ENCODE measurements at places on chromosomes 6 and 20.

DNA sequence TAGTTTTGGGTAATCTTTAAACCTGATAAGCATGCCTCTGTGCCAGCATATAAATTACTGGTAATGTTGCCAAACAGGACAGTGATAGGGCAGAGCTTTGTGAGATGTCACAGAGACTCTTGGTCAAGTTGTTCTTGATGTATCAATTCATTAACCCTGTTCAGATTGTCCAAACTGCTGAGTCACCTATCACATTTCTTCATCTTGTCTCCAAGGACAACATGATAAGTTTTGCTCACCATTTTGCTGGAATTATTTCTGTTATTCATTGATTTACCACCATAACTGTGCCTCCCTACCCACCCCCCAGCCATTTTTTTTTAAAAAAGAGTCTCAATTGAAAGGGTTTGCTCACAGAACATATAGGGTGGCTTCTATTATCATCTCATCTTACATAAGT lies 19.5 kb upstream of the GMNN start:
- no peak for DNase-seq

DNA sequence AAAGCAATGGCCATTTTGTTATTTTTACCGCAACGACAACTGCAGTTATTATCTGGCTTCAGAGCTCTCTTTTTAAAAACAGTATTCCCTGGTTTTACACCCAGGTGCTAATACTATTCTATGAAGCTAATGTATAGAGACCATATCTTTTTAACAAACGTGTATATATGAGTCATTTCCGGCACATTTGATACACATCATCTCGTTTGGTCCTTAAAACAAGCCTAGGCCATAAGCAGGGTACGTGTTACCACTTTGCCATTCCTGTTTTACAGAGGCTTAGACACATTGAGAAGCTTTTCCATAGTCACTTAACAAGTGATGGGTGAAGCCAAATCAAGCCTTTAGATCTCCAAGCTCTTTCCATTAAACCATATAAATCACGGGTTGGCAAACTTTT lies 5.5 kb downstream of the TRAF3IP2 start:
- DNase-seq: no peak

DNA sequence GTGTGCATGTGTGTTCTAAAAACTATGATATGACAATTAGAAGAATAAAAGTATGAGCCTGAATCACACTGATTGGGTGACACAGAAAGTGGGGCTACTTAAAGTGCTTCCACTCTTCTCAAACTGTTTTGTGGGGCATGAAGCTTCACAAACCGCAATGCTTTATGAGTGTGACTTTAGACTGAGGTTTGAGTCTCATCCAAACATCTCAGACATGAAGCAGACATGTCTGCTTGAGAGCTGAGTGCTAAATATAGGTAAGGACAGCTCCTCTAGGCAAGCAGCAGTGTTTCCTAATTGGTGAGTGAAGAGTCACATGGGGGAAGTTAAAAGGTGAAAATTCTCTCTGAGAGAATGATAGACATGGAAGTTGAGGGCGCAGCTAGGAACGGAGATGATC lies 726.9 kb upstream of the CITED2 start:
- DNase-seq: no peak

DNA sequence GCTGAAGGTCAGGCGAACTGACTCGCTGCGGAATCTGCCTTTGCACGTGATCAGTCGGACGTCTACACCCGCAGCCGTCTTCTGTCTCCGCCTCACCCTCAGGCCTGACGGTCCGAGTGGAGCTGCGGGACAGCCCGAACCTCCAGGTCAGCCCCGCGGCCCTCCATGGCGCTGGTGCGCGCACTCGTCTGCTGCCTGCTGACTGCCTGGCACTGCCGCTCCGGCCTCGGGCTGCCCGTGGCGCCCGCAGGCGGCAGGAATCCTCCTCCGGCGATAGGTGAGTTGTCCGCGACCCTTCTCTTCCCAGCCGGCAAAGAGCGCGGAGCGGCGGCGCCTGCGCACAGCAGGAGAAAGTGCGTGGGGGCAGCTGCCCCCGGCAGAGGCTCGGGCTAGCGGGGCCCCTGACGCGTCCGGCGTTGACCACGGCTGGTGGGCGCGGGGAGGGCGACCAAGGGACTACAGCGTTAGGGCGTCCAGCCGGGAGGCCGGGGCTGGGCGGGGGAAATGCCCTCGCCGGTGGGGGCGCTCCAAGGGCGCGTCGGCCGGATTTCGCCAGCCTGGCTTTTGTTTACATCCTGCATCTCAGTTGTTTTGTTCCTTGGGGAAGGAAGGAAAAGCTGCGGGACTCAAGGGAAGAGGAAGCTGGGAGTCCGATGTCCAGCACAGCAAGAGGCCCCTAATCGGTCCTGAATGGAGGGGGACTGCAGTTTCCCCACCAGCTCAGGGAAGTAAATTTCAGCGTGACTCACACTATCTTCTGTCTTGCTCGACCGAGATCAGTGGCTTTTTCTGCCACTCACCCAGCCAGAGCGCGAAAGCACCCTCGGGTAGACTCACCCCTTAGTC lies at the start of gene SMPDL3A:
Gene SMPDL3A, plus strand, starts transcription at position 77 of the 846 bp plus-strand sequence. Its CDS starts 89 bp downstream, at position 166.
- DNase-seq: no peak

DNA sequence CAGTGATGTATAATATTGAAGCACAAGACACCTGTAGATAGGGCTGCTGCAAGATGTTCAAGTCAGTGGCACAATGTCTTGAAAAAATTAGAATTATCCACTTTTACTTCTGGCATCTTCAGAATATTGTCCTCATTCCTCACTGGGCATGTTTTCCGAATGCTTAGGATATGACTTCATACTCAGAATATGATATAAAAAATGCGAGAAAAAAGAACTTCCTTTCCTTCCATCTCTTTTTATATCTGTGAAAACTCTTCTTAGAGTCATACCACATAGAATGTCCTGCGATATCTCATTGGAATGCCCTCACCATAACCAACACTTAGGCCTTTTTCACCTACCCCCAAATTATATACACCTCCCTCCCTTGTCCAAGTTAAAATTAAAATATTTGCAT lies 4.6 kb downstream of the MAS1L start:
- DNase-seq: no peak

- no peak for DNase-seq
These were observed 212.1 kb upstream of the MARCKS start for GRCh38 chr6:113644861-113645575.

GRCh38 chr6:16494793-16495192 lies 256.4 kb downstream of the GMPR start:
- DNase-seq: no peak

DNA sequence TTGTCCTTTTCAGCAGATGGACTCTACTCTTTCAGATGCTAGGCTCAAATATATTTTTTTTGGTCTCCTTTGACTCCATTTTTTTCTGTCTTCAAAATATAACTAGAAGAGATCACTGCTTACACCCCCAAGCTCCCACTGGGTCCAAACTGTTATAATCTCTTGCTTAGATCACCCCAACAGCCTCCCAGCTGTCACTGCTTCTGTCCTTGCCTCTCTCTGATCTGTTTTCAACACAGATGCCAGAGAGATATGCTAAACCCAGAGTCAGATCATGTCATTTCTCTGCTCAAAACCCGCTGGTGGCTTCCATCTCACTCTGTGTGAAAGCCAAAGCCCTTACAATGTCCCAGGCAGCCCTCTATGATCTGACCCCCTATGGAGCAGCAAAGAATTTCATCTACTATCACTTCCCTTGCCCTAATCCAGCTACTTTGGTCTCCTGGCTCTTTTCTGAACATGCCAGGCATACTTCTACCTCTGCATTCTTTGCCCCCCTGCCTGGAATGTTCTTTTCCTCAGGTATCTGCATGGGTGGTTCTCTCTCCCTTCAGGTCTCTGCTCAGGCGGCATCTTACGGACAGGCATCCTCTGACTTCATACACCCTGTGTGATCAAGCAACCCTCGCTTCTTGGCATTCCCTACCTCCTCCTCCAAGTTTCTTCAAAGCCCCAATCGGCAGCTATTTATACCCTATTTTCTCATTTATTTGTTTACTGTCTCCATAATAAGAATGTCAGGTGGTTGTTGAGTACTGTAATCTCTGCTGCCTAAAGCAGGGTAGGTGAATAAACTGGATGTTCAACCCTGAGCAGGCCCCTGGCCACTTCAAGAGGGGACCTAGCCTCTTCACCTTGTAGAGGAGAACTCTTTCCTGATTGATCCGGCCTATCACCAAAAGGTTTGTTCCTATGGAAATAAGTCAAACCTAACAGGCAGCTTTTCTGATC lies 43.6 kb upstream of the SLC4A11 start:
- no peak for DNase-seq

- DNase-seq: no peak
These were observed 152.8 kb upstream of the SLC35B3 start for GRCh38 chr6:8588176-8588575.

GRCh38 chr20:43936104-43936770 lies 21.6 kb downstream of the TOX2 start:
- no peak for DNase-seq

DNA sequence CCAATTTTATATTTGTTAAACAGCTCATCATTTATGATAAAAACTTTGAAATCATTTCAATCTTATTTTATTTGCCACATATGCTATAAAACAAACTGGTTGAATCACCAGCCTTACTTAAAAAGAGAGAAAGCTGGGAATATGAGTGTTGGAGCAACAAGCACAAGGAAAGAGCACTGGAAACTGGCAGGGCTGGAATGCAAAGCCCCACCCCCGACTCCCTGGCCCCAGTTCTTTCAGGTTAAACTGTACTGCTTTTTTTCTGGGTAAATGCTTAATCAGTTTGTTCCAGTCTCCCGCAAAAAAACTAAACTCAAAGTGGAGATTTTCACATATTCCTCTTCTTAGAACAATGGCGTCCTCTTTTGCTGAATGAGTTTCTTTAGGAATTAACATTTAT lies 433.8 kb upstream of the NOX3 start:
- DNase-seq: no peak

GRCh38 chr6:83597511-83597910 lies 85.2 kb downstream of the PRSS35 start:
- DNase-seq: no peak

- DNase-seq: no peak
These were observed 103.4 kb upstream of the AHI1 start for GRCh38 chr6:135600931-135601330.

DNA sequence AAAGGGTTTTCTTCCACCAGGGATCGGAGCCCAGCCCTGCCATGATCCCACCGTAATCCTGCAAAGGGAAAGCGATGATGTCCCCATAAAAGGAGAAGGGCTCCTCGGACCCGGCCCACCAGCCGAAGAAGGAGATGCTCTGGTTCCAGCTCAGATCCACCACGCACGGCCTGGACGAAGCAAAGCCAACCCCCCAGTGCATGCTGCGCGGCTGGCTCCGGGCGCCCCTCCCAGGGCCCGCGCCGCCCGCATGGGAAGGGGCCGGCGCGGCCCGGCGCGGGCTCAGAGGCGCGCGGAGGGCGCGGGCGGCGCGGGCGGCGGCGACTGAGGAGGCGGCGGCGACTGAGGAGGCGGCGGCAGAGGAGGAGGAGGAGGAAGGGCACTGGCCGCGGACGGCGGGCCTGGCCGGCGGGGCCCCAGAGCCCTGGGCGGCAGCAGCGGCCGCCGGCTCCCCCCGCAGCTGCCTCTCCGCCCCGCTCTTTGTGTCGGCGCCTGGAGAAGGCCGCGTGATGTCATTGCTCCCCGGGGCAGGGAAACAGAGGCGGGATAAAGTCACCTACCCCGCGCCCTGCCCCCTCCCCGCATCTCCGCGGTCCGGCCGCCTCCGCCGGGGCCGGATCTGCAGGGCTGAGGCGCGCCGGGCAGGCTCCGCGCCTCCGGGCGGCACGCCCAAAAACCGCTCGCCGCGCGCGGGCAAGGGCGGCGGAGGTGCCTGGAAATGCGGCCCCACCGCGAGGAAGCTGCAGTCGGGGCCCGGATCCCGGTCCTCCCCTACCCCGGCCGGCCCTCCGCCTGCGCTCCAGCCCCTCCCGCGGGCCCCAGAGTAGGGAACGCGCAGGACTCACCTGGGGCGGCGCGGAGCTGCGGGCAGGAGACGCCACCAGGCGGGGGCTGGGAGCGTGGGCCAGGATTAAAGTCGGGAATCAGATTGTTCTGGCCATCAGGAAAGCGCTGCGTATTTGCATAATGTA lies at the start of gene FAXC:
Gene FAXC, minus strand, starts transcription at position 504 of the 971 bp plus-strand sequence. Its CDS starts 302 bp downstream, at position 202.
- DNase-seq: no peak

DNA sequence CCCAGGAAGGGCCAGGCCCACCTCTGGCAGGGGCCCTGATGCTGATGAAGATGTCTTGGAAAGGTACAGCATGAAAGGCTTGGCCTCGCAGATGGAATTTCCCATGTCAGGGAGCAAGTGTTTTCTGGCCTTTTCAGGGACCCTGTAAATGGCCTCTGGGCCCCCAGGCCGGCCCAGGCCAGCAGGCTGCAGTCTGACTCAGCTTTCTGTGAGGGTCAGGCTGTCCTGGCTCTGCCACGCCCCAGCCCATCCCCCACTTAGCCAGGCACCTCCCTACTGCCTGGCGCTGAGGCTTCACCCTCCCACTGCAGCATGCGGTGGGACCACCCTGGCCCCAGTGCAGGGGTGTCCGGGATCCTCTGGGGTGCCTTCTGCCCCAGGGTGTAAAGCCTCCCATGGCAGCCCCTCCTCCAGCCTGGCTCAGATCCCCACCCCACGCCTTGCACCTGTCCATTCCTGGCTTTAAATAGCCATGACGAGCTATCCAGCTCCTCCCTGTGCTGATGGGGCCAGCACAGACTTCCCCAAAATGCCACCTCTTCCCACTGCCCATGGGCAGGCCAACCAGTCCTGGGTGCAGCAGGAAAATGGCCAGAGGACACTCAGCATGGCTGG lies 35.6 kb upstream of the GATA5 start:
- no peak for DNase-seq

- DNase-seq: no peak
These were observed 166.6 kb downstream of the SASH1 start for GRCh38 chr6:148509119-148509799.

DNA sequence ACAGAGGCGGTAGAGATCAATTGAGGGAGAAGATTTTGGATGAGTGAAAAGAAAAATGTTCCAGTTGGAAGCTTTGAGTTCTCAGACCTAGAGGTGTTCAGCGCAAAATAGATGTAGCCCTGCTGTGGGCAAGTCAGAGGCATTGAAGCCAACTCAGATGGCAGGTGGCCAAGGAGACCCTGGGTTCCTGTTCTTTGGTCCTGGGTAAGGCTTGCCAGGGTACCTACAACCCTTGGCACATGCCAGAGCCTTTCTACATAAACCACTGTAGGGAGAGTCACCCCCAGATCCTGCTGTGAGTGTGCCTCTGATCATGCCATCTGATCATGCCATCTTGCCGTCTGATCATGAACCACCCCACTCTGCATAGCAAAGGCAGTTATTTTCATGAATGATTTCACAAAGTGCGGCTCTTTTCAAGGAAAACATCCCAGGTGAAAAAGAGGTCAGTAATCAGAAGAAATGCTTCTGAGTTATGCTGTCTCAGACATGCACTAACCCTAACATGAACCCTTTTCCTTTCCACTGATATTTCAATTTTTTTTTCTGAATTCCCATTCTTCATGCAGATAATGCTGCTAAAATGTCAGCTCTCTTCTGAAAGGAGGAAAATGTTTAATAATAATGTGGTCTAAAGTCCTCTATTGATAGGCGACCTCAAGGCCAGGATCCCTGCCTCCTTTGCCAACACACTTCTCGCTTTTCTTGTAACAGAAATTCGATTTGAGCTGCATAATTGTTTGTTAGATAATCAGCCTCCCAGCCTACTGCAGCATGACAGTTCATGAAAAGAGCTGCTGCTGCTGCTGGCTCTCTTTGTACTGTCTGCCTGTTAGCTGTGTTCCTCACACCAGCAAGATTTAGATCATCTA lies 153.6 kb downstream of the MTHFD1L start:
- DNase-seq: no peak

Data from stimulated activated CD4-positive, alpha-beta T cell treated with anti-CD3 and anti-CD28 coated beads, TNF-alpha, amount 100 ng/mL, for 48 hours (primary cell).